ENCODE measurements at places on chromosomes 3 and 15.
A peak's percentile ranks its signal among the peaks of the same experiment; 100 is the strongest.

DNA sequence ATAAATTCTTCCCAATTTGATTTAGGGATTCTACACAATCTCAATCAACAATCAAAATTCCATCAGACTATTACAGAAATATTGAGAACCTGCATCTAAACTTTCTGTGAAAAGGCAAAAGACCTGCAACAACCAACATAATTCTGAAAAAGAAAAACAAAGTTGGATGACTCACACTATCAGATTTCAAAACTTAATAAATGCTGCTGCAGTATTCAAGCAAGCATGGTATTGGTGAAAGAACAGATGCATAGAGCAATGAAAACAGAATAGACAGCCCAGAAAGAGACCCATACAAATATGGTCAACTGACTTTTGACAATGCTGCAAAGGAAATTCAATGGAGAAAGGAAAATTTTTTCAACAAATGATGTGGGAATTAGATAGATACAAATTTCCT, 477.1 kb upstream of the NR2F2 start:
- no peak for DNase-seq

DNA sequence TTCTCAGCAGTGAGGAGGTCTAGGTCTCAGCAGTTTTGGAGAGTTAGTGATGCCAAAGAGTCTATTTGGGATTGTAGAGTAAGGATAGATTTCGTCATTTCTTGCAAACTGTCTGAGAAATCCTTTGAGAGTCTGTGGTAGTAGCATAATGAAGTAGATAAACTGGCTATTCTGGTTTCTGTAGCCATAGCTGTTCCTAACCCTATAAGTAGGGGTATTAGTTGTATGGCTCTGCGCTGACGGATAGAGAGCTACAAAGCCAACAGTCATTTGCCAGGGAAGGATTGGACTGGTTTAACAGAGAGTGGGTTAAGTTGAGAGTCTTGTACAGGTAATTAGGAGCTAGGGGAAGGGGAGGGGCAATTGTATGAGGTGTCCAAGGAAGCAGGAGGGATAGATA, 50.6 kb downstream of the KLHDC8B start:
- no peak for DNase-seq

- no peak for DNase-seq
Observed at GRCh38 chr15:25874379-25874778, 11.3 kb upstream of the ATP10A start.

DNA sequence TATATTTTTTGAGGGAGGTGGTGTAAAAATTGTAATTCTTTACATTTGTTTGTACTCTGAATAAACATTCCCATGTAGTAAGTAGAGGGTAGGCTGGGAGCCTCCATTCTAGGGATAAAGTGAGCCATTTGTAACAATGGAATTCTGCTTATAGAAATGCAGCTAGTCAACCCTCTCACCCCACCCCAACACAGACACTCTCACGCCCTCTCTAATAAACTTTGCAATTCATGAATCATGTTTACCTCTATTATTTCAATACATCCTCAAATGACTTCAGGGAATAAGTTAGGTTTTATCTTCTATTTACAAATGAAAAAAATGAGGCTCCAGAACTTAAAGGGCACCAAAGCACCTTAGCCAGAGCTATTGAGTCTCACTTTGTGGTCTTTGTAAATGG, 56.5 kb upstream of the PDZRN3 start:
- no peak for DNase-seq

GRCh38 chr3:47515864-47516319, 2.4 kb upstream of the ELP6 start:
- no peak for DNase-seq

GRCh38 chr3:171772427-171773056, 37.7 kb downstream of the PLD1 start:
- peak; percentile 10 for DNase-seq

- DNase-seq: no peak
Observed at GRCh38 chr15:78979456-78980320, 34.8 kb upstream of the CTSH start.

DNA sequence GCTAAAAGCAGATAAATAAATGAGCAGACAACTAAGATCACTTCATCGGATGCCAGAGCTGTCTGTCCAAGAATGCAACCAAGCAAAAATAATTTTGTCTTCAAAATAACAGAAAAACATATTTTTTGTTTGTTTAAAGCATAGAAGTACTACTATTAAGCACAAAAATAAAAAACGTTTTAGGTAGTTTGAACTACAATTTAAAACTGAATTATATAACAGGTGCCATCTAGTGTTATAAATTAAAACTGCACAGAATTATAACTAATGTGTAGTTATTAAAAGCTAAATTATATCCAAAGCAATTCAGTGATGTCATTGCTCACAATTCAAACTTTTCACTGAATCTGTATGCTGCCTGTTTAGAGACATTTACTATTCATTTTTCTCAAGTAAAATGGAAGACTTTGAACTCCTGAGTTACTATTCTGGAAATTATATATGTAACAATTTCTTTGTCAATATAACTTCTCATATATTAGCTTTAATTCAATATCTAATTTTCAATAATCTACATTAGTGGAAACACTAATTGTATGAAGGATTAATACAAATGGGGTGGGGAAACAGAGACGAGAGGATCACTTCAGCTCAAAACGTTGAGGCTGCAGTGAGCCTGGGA, 29.5 kb downstream of the LINS1 start:
- DNase-seq: no peak

DNA sequence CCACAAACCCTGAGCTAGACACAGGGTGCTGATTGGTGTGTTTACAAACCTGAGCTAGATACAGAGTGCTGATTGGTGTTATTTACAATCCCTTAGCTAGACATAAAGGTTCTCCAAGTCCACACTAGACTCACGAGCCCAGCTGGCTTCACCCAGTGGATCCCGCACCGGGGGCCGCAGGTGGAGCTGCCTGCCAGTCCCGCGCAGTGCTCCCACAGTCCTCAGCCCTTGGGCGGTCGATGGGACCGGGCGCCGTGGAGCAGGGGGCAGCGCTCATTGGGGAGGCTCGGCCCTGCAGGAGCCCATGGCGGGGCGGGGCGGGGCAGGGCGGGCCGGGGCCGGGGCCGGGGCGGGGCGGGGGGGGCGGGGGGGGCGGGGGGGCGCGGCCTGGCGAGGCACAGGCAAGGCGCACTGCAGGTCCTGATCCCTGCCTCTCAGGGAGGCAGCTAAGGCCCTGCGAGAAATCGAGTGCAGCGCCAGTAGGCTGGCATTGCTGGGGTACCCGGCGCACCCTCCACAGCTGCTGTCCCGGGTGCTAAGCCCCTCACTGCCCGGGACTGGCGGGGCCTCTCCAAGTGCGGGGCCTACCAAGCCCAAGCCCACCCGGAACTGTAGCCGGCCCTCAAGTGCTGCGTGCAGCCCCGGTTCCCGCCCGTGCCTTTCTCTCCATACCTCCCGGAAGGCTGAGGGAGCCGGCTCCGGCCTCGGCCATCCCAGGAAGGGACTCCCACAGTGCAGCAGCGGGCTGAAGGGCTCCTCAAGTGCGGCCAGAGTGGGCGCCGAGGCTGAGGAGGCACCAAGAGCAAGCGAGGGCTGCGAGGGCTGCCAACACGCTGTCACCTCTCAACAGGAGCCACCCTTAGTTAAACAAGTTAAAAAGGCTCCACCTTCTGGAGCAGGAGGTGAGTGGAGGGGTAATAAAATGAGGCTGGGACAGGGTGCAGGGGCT, 9.8 kb upstream of the TMEM40 start:
- DNase-seq: no peak

- no peak for DNase-seq
Observed at GRCh38 chr15:66389098-66389858, 2.6 kb downstream of the MAP2K1 start.

DNA sequence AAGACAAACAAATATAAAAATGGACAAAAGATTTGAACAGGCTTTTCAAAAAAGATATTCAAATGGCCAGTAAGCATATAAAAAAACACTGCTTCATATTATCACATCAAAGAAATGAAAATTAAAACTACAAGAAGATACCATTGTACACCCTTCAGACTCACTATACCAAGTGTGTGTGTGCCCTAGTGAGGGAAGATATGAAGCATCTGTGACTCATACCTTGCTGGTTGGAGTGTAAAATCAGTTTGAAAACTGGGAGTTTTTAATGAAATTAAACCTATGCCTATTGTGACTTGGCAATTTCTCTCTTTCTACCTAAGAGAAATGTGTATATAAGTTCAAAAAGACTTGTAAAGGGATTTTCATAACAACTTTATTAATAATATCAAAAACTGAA, 23.5 kb upstream of the SLC15A2 start:
- DNase-seq: no peak
